Activated CD4-positive, alpha-beta T cell treated with anti-CD3 and anti-CD28 coated beads, Interleukin-2, amount 50 U/mL, for 48 hours (primary cell): ENCODE measurements at places on chromosomes 13 and 19.

- no peak for DNase-seq
Measured at GRCh38 chr13:50358231-50359040, 343.2 kb downstream of the KCNRG start.

- DNase-seq: no peak
Measured at GRCh38 chr19:39436350-39436716, 584 bp upstream of the RPS16 start.

- no peak for DNase-seq
Measured at GRCh38 chr13:102845289-102845629, 573 bp upstream of the ERCC5 start.

DNA sequence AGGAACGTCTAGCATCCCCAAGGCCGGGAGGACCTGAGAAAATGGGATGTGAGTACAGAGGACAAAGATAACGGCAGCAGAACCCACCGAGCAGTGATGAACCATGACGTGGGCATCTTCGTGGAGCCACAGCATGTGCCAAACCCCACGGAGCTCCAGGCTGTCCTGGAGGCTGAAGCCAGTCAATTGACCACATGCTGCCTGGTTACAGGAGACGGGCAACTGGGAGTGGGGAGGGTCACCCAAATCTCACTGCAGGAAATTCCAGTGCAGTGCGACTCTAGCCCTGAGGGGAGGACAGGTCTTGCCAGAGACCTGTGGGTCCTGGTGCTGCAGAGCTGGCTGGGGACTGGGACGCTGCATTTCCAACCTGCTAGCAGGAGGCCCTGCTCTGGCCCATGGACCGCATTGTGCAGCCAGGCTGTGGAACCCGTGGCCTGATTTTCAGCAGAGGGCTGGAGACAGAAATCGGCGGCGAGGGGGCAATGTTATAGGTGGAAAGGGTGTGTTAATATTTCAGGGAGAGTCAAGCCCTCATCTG lies 3.2 kb upstream of the GRTP1 start:
- DNase-seq: no peak

GRCh38 chr13:100439247-100439970 lies 149.2 kb downstream of the GGACT start:
- no peak for DNase-seq

- DNase-seq: peak; percentile 29
Measured at GRCh38 chr19:1671716-1672037, 19.3 kb upstream of the TCF3 start.

DNA sequence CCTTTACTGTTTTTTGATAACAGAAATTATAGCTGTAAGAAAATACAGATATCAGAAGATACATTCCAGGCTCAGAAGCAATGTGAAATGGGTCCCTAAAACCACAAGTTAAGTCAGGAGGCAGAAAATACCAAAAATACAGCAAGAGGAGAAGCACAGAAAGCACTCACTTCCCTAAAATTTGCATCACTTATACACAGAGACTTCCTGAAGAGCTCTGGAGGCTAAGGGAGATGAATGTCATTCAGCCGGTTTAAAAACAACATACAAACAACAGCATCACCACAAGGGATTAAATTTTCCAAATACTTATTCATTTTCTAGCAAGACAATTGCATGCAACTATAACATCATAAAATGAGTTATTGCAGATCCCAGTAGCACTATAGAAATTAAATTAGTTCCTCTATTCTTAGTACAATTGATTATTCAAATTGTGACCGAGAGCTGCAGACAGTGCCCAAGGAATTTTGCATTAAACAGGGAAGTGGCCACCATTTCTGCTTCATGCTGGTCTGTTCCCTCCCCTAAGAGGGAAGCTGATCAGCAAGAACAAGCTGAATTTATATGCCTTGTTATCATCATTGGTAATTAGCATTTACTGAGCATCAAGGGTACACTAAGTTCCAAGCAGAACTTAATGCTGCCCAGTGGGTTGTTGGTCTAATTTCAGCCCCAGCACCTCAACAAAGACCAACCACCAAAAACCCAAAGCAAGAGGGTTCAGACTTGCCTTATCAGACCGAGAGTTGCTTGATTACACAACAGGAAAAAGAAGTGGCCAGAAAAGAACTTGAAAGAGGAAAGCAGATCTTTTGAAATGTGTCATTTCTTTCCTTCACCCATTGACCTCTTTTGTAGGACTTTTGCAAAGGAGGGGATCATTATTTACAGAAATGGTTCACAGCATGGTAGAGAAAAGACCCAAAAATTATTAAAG lies 140.7 kb downstream of the KCTD12 start:
- no peak for DNase-seq

- DNase-seq: peak; percentile 96
Measured at GRCh38 chr19:44752816-44753625, 4.5 kb downstream of the BCL3 start.

GRCh38 chr19:23312515-23312914 lies 62.3 kb upstream of the ZNF724 start:
- no peak for DNase-seq

DNA sequence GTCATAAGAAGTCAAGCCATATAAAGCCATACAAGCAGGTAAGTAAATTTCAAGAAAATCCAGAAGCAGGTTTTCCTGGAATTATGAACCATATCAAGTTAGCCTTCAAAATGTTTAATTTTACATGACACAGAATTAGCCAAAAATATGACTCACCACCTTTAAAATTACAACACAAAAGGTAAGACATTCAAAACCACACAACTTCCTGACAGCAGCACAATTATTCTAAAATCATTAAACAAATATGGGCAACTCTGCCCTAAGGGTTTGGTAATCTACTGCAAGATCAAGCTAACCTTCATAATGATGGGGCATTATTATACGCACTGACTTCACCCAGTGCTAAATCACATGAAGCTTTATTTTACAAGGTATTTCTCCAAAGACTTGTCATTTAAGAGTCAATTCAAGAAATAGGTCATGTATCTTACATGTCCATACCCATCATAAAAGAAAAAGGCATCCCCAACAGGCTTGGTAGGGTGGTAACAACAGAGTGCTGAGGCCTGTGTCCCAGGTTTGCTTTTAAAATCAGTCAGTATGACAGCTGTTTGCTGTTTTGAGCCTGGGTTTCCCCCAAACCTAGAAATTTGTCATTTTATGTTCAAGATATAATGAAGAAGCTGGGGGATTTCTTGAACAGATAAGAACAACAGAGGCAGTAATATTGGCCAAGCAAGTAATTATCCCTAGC lies 15.2 kb downstream of the RCBTB1 start:
- DNase-seq: no peak

- DNase-seq: no peak
Measured at GRCh38 chr19:3478409-3479176, 1.7 kb downstream of the SMIM24 start.

GRCh38 chr13:67827992-67828391 lies 597.9 kb upstream of the PCDH9 start:
- DNase-seq: no peak

DNA sequence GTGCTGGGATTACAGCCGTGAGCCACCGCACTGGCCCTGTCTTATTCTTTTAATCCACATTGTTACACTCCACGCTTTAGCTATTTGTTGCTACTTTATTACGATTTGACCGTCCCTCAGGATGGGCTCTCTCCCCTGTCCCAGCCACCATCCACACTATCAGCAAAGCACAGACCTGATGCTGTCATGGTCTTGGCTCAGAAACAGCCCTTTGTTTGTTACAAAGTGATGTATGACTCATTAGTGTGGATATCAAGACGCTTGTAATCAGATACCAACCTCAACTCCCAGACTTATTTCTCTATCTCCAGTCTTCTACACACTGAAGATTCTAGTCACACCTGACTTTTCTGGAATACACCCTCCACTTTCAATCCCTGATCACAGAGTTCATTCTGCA lies 84.6 kb upstream of the FREM2 start:
- no peak for DNase-seq

DNA sequence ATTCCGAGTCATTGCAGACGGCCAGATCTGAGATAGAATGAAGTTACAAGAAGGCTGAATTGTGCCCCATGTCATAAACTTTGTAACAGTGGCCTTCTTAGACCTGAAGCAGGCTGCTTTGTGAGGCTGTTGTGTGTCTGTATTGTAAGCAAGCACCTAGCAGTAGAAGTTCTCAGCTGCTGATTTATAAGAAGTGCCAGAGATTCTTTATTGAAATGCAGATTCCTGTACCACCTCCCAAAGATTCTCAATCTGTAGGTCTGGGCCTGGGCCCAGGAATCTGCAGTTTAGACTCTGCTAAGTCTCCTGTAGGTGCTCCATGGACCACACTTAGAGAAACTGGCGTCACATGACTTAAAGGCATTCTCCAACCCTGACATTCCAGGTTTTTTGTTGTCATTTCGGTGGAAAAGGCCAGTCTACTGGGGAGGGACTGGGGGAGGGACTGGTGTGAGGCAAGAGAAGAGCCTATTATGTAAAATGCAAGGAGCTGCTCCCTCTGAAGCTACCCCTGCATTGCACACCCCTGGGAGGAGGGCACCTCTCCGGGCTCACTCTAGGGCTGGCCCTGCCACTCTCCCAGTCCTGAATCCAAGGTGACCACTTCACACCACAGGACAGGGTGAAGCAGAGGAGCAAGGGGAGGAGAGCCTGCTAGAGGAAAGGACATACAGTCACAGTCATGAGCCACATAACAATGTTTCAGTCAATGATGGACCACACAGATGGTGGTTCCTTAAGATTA lies 769 bp upstream of the TMEM272 start:
- DNase-seq: no peak

GRCh38 chr13:30446126-30446500 lies 19.6 kb downstream of the HMGB1 start:
- no peak for DNase-seq

GRCh38 chr19:3537101-3537437 lies 1.9 kb upstream of the TEKTIP1 start:
- DNase-seq: no peak

DNA sequence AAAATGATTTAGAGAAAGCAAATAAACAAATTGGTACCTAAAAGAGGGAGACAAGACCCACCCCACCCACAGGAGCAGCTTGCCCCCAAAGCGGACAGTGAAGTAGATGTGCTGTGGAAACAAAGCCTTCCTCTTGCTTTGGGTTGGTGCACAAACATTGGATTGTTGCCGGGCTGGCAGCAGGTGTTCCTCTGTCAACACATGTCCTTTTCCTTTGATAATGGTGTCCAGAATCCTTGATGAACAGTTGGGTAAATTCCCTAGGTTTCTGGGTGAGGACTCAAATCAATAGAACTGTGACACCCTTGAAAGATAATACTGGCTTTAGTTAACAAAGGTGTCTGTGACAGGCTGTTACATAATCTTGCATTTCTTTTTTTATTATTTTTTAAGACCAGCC lies 311.8 kb downstream of the SPRY2 start:
- DNase-seq: no peak

DNA sequence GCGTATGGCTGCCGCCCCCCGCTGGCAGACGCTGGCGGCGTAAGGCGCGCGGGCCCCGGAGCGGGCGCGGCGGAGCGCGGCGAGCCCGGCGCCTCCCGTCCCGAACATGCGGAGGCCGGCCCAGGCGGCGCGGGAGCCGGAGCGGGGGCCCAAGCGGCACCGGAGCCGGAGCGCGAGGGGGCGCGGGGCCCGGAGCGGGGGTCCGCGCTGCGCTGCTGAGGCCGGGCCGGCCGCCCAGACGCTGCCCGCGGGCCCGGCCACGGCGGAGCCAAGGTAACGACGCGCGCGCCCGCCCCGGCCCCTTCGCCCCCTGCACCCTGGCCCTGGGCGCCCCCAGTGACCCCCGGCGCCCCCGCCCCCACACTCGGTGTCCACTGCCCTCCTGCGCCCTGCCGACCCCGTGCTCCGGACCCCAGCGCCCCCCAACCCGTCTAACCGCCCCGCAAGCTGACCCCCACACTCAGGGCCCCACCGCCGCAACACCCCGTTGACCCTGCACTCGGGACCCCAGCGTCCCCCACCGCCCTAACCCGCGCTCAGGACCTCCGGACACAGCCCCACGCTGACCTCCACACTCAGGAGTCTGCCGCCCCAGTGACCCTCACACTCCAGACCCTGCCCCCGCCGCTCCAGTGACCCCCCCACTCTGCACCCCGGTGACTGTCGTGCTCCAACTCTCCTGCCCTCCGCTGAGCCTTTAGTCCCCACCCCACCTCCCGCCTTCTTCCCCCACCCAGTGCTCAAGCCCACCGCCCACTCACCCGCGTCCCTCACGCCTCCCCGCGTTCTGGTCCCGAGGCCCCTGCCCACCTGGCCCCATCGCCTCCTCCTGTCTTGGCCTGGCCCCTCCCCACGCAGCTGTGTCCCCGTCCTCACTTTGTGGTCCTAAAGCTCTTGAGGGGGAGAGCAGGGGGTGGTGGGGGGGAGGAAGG lies at the start of gene CSNK1G2:
Gene CSNK1G2, plus strand, starts transcription at position 27 of the 932 bp plus-strand sequence. CDS start 28,601 bp downstream, outside the sequence.
- DNase-seq: no peak

DNA sequence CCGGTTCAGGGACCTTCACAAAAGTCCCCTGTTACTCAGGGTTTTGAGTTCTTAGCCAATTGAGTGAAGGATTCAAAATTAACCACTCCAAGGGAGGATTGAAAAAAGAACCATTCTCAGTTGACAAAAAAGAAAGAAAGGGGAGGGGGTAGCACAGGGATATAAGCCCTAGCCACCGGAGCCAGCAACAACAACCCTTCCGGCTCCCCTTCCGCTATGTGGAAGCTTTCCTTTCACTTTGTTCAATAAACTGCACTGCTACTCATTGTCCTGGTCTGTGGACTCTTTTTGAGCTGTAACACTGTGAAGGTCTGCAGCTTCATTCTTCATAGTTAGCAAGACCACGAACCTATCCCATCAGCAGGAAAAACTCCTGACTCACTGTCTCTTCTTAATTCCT lies 1488.1 kb upstream of the PRR20A start:
- no peak for DNase-seq

DNA sequence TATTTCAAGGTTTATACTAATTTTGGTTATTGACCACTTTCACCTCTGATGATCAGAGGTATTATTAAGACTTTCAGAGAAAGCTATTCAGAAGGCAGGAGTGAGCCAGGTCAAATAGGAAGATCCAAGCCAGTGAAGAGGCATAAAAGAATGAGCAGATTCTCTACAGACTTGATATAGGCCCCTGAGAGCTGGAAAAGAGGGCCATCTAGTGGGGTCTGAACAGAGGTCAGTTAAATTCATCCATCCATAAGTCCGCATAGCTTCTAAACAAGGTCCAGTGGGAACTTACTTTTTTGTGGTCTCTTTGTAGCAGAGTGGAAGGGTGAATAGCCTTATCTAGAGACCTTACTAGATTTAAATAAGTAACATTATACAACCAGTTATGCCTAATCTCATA lies 126.6 kb upstream of the UFM1 start:
- DNase-seq: no peak

DNA sequence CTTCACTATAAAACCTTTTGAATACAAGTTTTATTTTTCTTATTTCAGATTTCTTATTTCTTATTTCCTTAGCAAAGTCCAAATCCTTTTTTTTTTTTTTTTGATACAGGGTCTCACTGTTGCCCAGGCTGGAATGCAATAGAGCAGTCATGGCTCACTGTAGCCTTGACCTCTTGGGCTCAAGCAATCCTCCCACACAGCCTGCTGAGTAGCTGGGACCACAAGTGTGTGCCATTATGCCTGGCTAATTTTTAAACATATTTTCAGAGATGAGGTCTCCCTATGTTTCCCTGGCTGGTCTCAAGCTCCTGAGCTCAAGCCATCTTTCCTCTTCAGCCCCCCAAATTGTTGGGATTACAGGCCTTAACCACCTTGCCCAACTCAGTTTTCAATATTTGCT lies 334.3 kb downstream of the DLEU7 start:
- no peak for DNase-seq
